ENCODE measurements at places on chromosomes 2 and 18. TPM values are rescaled to one million over a fixed set of nuclear protein-coding genes. Genes with fewer than 3 reads are reported as not detected.
A peak's percentile ranks its signal among the peaks of the same experiment; 100 is the strongest.

The ALPP gene
- total RNA-seq, result not detected

The HTR2B gene
- 32.1 TPM for total RNA-seq

The CIB4 gene
- not detected for total RNA-seq

The UXS1 gene
- total RNA-seq, result 18.3 TPM

The COLEC11 gene
- 2.0 TPM for total RNA-seq

The MLPH gene
- total RNA-seq, result 436 TPM

The XIRP2 gene
- total RNA-seq, result 0.18 TPM

The MEIS1 gene
- total RNA-seq, result 57.4 TPM

The LYPD1 gene
- total RNA-seq, result not detected

The DNPEP gene
- 44.2 TPM for total RNA-seq

The CKAP2L gene
- total RNA-seq, result 4.4 TPM

The SIX3 gene
- total RNA-seq, result not detected

The CNTNAP5 gene
- not detected for total RNA-seq

The RNF125 gene
- total RNA-seq, result 3.0 TPM

The CYP27A1 gene
- 44.2 TPM for total RNA-seq

The TSPYL6 gene
- not detected for total RNA-seq

The CDH20 gene
- not detected for total RNA-seq

The C2orf92 gene
- total RNA-seq, result 35.3 TPM

DNA sequence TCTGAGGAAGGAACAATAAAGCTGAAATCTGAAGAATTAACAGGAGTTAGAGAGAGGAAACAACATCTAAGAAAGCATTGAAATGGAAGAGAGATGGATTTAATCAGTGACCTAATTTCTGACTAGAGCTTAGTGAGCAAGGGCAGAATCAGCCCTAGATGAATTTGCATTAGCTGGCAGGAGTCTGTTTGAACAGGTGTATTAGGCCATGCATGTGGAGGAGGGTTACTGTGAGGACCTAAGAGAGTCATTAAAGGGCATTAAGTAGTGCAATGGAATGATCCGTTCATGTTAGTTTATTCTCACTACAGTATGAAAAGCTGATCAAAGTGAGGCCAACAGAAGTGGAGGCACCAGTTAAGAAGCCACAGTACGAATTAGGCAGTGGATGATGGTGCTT lies 285.3 kb downstream of the GRB14 start:
- DNase-seq, result no peak

DNA sequence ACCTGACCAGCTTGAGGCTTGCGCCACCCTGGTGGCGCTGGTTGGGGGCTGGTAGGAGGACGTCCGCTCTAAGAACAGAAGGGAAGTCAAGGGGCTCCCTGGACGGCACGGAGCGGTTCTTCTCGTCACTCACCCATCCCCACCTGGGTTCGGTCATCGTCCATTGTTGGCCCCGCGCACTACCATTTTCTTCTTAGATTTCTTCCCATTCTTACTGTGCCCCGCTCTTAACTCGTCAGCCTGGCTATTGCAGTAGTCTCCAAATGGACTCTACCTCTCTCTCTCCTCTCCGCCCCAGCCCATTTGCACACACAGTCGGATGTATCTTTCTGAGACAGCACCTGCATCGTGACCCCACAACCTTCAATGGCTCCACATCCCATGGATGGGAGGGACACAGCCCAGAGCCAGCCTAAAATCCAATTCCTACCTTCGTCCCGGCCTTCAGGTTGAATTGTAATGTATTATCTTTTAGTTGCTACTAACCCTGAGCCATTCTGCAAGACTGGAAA lies 814 bp upstream of the RAB1A start:
- no peak for DNase-seq

DNA sequence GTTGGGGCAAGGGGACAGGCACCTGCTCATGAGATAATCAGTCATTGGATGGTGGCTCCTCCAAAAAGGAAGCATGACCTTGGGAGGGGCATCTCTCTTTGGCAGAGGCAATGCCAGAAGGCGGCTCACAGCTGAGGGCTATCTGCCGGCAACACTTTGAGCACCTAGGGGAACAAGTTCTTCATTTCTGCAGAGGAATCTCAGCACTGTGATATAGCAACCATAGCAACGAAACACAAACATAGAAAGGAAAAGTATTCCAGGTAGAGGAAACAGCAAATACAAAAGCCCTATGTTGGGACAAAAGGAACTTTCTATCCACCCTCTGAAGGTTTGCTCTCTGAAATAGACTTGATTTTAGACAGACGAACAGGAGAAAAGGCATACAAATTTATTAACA lies 89.1 kb upstream of the NEDD4L start:
- peak; percentile 82 for DNase-seq

GRCh38 chr2:190062053-190062452 lies 476 bp downstream of the MSTN start:
- DNase-seq, result peak; percentile 26

DNA sequence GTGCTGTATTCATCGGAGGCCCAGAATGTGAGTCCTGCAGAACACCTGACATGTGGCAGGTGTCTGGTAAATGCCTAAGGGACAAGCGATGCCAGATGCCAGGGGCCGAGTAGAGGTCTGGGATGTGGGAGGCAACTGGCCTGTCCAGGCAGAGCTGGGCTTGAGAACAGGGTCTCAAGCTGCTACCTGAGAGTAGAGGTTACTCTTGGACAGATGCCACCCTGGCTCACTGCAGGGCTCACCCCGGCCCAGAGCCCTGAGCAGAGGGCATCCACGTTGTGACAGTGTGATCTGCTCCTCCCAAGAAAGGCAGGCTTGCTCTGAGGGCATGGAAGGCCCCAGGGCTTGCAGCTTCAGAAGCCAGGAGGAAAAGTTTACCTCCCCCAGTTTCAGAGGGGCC lies 692.0 kb upstream of the ID2 start:
- DNase-seq, result no peak

- peak; percentile 41 for DNase-seq
These were observed 23.6 kb upstream of the SERPINE2 start for GRCh38 chr2:224062481-224063297.

DNA sequence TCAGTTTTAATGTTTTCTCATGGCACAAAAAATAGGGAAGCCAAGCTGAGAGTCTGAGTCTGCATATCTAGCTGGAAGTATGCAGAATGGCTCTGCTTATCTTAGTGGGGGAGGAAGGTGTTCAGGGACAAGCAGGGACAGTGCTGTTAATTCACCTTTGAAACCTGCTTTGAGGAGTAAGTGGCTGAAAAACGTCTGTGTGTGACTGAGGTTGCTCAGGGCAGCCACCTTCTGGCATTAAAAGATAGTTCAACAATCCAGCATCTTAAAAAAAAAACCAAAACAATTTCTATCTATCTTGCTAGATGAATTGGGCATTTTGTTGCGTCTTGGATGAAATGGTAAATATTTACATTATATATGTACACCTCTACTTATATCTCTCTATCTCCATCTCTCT lies 2.0 kb upstream of the TRPM8 start:
- DNase-seq, result no peak

GRCh38 chr2:224191465-224191864 lies 152.4 kb upstream of the SERPINE2 start:
- no peak for DNase-seq

DNA sequence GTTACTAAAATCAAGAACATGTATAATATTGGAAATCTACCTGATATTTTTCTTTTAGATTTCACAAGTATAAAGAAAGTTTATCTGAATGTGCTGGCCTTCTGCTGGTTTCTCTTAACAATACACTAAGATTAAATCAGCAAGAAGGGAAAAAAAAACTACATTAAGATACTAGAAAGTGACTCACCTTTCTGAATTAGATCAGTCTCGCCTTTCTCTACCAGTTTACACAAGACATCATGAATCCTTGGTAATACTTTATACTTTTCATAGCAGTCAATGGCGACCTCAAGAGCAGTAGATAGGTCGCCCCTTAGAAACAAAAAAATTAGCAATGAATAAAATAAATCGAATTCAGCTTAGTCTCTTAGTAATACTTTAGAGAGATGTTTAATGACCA lies 61.2 kb downstream of the LRPPRC start:
- DNase-seq, result no peak

GRCh38 chr18:70384181-70384790 lies 95.4 kb downstream of the SOCS6 start:
- DNase-seq, result no peak

- peak; percentile 81 for DNase-seq
These were observed 110.4 kb upstream of the RAB27B start for GRCh38 chr18:54717673-54718407.

DNA sequence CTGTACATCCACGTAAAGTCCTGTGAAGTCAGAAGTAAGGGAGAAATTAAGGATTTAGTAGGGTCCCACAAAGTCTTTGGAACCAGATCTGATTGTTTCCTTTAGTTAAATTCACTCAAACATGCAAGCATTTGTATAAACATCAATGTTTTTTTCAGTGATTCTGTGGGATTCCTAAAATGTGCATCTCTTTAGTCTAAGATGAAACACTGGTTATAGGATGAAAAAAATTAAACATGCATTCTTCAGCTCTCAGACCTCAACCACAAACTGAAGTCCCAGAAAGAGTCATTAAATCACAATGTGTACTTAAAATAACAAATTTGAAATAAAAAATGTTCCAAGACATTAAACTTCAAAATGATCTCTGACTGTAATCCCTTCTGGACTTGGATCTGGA lies 76.5 kb upstream of the APCDD1 start:
- DNase-seq, result no peak

DNA sequence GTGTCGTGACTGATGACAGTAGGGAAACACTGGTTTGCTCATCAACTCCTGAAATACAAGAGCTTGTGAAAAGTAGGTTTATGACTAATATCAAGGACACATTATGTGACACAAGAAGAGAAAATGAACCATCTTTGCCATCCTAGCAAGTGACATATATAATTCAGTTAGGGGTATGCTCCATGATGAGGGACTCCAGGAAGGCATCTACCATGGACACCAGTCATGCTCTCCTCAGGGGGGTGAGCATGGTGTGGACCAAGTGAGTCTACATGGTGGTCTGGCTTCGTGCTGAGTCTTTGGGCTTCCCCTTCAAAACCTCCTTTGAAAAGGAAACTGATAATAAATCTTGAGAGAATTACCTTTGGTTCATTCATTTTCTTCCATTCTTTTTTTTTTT lies 11.7 kb upstream of the SERPINB5 start:
- no peak for DNase-seq

DNA sequence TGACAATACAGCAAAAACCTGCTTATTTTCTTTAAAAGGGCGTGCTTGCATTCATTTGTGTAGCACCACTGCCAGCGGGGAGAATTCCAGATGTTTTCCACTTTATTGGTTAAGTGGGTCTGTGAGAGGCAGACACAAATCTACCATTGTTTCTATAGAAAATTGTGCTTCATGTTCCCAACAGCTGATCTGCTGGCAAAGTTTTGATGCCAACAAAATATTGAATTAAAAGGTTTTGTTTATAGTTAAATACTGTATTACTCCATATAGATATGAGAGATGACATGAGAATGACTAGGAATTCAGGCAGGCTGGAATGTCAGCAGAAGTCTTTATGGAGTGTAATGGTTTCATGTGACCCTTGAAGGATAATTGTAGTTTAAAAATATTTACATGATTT lies 182.7 kb downstream of the MC4R start:
- no peak for DNase-seq

DNA sequence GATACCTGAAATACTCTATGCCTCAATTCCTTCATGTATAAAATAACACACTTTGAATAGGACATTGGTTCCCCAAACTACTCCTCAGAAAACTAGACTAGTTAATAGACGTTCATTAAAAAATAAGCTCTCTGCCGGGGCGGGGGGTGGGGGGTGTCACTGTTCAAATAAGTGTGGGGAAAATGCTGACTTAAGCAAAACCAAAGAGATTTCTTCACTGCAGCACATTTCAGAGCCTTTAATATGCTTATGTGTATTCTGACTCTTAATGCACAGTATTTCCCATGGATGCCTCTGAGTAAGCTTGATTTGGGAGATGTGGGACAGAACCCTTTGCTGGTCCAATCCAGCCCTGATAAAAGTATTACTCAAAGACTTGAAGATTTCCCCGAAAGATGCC lies 93.2 kb downstream of the LYPD6 start:
- DNase-seq, result no peak

DNA sequence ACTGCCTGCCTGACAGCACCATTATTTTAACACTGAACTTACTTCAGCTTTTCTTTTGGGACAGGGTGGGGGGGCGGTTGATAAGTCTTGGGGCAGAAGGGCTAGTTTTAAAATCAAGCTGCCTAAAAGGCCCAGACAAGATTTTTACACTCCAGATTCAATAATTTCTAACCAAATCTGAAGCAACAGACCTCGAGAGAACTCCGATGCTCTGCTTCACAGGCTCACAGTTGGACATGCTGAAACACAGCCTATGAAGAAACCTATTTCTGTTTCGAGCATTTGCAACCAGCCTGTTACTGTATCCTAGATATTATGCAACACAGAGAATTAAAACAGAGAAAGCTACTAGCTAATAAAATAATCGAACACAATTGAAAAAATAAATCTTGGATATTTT lies 1.3 kb upstream of the MYT1L start:
- no peak for DNase-seq

GRCh38 chr2:44572196-44572900 lies 210.6 kb downstream of the CAMKMT start:
- DNase-seq, result no peak

- DNase-seq, result no peak
These were observed 56.4 kb upstream of the OTOF start for GRCh38 chr2:26534098-26534864.

DNA sequence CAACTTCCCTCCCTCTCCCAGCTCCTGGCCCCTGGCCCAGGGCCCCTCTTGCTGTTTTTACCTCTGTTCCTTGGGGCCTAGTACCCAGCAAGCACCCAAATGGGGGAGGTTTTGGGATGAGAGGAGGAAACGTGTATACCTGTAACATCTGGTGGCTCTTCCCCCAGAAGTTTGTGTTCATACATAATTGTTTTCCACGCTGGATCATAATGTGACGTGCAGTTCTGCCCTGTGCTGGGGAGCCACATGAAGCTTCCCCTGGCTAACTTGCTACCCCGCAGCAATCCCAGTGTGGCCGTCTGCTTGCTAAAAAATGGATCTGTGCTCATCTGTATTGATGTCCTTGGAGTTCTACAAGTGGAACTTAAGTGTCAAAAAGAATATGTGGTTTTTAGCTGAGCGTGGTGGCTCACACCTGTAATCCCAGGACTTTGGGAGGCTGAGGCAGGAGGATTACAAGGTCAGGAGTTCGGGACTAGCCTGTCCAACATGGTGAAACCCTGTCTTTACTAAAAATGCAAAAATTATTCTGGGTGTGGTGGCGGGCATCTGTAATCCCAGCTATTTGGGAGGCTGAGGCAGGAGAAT lies 36.5 kb downstream of the ANO7 start:
- no peak for DNase-seq

DNA sequence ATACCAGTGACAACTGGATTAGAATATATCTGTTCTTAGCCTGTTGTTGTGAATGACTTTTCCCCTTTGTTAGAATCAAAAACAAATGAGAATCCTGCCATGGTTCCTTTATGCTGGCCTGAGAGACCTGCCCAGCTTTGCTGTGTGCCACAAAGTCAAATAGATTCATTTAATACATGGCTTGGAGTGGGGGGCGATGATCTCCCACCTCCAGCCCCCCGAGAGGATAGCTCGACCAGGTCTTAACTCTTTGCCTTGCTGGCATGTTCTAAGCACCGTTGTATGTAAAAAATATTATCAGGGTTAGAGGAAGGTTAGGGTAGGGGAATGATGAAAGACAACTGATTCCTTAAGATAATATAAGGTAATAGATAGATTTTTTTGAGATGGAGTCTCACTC lies 22.2 kb upstream of the DGKD start:
- no peak for DNase-seq

GRCh38 chr2:222290736-222291484 lies 7.9 kb downstream of the PAX3 start:
- no peak for DNase-seq

Data from stomach (tissue), 19 donors.